Bronchus fibroblast of lung (primary cell): ENCODE measurements at places on chromosomes 4 and X. TPM values are rescaled to one million over a fixed set of nuclear protein-coding genes. Genes with fewer than 3 reads are reported as not detected.

Gene TMSB15A
- 56.0 and 64.7 TPM in 2 replicates for total RNA-seq

Gene UCHL1
- 898 and 913 TPM in 2 replicates for total RNA-seq

Gene PLK4
- 15.0 and 20.8 TPM in 2 replicates for total RNA-seq

Gene TRIML2
- total RNA-seq: not detected in 2 replicates

Gene RNF4
- 39.5 and 40.2 TPM in 2 replicates for total RNA-seq

Gene HELQ
- 6.7 and 7.1 TPM in 2 replicates for total RNA-seq

Gene ERVMER34-1
- 0.15 and 0.17 TPM in 2 replicates for total RNA-seq

Gene TACC3
- 78.7 and 81.8 TPM in 2 replicates for total RNA-seq

Gene MTHFD2L
- total RNA-seq: 4.9 and 10.9 TPM in 2 replicates

Gene UCP1
- not detected in 2 replicates for total RNA-seq

Gene RBMXL3
- total RNA-seq: not detected in 2 replicates

Gene NAT8L
- total RNA-seq: under 0.01 TPM in 1 of 2 replicates, not detected in the other

Gene MAP3K15
- under 0.01 TPM in 1 of 2 replicates, not detected in the other for total RNA-seq

Gene VEGFC
- total RNA-seq: 23.2 and 27.1 TPM in 2 replicates

Gene FGD1
- 10.4 TPM in 2 replicates for total RNA-seq
